Chondrocyte (in vitro differentiated cells): ENCODE measurements at places on chromosomes 4 and X.

DNA sequence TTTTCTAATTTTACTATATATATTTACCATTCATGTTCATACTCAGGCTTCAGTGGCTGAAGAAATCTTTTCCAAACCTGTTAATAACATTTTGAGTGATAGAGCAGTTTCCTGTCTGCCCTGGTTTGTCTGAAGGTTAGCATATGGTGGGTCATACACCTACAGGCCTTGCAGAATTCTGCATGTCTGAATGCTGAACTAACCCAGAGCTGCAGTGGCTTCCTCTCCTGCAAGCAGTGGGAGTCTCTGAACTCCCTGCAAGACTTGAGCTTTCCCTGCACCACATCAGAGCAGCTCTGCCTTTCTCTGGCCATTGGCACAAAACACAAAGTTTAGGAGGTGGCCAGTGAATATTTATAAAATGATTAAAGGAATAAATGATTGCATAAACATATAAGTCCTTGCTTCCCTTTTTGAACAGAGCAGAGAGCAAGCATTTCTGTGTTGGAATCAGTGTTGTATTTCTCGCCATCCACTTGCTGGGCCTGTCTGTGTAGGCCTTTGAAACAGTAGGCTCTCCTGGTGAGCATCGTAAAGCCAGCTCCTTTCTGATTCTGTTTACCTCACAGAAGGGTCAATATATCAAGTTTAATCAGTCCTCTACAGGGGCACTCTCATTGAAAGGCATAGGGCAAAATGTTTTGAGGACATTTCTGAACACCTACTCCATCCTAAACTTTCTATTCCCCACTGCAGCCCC is 15.0 kb upstream of the UNC5C start:
- no peak for DNase-seq

- DNase-seq, result no peak
These were observed 45.4 kb downstream of the FGFRL1 start for GRCh38 chr4:1056671-1057402.

GRCh38 chr4:176052744-176053143 is 12.9 kb upstream of the WDR17 start:
- DNase-seq, result no peak

DNA sequence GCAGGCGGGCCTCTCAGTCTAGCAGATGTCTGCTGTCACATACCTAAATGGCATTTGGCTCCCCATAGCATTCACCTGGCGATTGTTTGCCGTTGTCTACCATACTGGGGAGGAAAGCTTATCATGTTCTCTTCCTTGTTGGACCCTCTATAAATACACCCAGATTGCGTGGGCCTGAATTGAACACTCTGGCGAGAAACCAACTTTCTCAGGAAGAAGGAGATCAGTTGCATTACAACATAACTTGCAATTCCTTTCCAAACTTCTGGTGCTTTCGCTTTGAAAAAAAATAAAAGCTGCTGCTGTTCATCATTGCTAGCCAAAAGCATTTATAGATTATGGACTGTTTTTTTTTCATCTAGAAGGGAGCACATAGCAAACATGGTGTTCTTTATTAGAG is 230.0 kb upstream of the GPC4 start:
- no peak for DNase-seq

DNA sequence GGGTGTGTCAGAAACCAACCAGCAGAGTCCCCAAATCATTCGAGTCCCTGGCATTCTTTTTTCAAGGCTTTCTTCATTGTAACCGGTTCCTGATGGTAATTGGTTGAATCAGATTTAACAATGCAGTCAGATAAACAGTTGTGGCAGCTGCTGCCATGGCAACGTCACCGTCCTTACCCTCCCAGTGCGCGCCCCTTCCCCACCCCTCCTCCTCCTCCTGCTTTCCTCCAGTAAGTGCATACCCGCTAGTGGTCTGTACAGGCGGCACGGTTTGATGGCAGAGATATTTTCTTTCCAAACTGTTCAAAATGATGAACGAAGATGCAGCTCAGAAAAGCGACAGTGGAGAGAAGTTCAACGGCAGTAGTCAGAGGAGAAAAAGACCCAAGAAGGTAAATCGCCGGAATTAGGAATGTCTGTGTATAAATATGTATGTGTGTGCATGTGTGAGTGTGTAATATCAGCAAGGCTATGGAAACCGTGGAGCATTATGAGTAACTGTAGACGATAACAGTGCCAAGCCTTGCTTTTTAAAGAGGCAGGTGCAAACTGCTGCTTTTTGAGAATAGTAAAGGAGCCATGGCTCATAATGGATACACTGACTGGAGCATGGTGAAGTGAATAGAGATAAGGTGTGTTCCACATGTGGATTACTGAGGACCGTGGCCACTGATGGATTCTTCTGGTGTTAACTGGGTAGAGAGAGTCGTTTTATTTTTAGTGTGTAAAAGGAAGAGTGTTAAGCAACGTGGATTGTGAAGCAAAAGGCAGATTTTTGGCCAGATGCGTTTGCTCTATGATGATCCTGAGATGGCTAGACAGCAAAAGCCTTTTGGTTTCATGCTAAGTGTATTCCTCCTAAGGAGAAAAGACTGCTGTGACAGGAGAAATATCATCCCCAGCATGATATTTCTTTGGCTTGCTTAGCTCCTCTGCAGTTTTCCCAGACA is at the start of gene ANK2:
Gene ANK2, plus strand, starts transcription at position 233 of the 950 bp plus-strand sequence. Its CDS starts 76 bp downstream, at position 309.
- DNase-seq, result no peak
